ENCODE measurements at places on chromosomes 7 and 10. TPM values are rescaled to one million over a fixed set of nuclear protein-coding genes. Genes with fewer than 3 reads are reported as not detected.
A peak's percentile ranks its signal among the peaks of the same experiment; 100 is the strongest.

DNA sequence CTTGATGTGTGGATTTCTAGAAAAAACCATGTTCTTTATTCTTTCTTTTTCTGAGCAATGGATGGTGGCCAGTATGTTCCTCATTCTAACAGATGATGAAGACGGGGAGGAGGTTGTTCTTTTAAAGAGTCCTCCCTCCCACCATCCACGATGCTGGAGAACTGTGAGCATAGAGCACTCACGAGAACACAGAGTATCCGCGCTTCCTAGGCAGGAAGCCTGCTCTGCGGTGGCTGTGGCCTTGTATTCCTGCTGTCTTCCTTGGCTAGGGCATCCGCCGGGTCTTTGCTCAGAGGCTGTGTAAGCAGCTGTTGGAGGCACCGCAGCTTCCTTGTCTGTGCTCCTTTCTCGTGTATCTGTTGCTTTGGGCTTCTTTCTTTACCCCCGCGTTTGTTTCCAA lies 214.2 kb downstream of the CCDC3 start:
- peaks cover 10% of the 10 kb centered on the region for H3K36me3 ChIP-seq
- no peak overlapping the region for H3K4me3 ChIP-seq
- H3K27ac ChIP-seq = no peak overlapping the region
- H3K4me1 ChIP-seq = peaks cover 10% of the 10 kb centered on the region
- H3K27me3 ChIP-seq = no peaks in the 10 kb centered on the region
- DNase-seq = no peak

- DNase-seq = no peak
- H3K27me3 ChIP-seq = no peaks in the 10 kb centered on the region
- no peaks in the 10 kb centered on the region for H3K4me1 ChIP-seq
- H3K36me3 ChIP-seq = no peaks in the 10 kb centered on the region
- no peak overlapping the region for H3K4me3 ChIP-seq
- H3K27ac ChIP-seq = no peak overlapping the region
These were observed 378.8 kb downstream of the TYW1 start for GRCh38 chr7:67375427-67375826.

DNA sequence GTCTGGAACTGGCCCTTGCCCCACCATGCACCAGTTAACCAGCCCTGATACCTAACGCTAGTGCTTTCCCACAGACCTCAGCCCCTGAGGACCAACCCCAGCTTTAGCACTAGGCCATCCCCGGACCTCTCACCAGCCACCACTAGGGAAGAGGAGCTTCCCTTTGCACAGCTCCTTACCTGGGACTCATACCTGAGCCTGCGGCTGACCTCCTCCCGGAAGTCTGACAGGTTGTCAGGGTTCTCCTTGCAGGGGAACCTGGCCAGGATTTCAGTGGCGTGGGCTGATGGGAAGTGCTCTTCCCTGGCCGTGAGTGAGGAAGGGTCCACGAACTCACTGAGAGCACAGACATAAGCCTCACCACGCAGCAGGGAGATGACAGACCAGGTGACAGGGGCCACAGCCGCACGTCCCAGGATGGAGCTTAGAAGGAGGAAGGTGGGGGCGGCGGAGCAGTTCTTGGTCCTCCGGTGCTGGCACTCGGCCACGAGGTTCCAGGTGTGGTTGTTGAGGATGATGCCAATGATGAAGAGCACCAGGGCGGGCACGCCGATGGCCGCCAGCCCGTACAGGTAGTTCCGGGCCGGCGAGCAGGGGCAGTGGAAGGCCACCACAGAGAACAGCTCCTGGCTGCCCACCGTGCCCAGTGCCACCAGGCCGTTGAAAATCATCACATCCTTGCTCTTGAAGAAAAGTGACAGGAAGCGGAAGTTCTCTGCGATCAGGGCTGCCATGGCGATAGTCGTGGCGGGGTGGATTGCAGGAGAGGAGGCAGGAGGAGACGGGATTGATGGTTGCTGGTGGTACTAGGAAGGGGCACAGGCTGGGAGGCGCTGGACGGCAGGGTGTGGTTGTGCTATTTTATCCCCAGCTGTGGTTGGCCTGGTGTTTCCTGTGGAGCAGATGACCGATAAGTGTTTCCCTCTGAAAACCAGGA lies 2.7 kb downstream of the CALHM2 start:
- H3K27ac ChIP-seq = peak overlapping the region; percentile 88
- H3K4me3 ChIP-seq = peak overlapping the region; percentile 72
- no peak for DNase-seq
- H3K4me1 ChIP-seq = peaks cover 37% of the 10 kb centered on the region
- no peaks in the 10 kb centered on the region for H3K27me3 ChIP-seq
- H3K36me3 ChIP-seq = peaks cover 10% of the 10 kb centered on the region

- H3K27me3 ChIP-seq = no peaks in the 10 kb centered on the region
- H3K27ac ChIP-seq = no peak overlapping the region
- H3K36me3 ChIP-seq = no peaks in the 10 kb centered on the region
These were observed 75.5 kb upstream of the CREB5 start for GRCh38 chr7:28336806-28337205.

DNA sequence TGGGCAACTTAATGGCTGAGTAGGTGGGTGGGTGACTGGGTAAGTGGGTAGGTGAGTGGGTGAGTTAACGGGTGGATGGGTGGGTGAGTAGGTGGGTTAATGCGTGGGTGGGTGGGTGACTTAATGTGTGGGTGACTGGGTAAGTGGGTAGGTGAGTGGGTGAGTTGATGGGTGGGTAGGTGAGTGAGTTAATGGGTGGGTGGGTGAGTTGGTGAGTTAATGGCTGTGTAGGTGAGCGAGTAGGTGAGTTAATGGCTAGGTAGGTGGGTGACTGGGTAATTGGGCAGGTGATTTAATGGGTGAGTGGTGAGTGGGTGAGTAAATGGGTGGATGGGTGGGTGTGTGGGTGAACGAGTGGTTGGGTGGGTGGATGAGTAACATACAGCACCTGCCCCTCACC lies 243.0 kb upstream of the MGMT start:
- no peaks in the 10 kb centered on the region for H3K4me1 ChIP-seq
- H3K27me3 ChIP-seq = no peaks in the 10 kb centered on the region
- no peak overlapping the region for H3K4me3 ChIP-seq
- no peak for DNase-seq
- H3K36me3 ChIP-seq = no peaks in the 10 kb centered on the region
- no peak overlapping the region for H3K27ac ChIP-seq

DNA sequence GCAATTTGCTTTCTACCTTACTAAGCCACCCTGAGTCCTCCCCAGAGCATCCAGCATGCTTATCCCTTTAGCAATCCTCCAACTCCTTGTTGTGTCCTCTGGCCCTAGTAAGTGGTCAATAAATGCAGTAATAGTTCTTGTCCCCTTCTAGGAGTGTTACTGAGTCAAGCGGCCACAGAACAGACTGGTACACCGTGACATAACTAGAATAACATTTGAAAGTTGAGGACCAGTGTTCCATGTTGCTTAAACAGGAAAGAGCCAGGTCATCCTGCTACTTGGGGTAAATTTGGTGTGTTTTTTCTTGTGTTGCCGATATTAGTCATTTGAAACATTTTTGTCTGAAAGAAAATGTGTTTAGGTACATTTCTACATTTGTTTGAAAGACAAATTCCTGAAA lies 4.8 kb upstream of the CDK6 start:
- H3K4me1 ChIP-seq = no peaks in the 10 kb centered on the region
- H3K4me3 ChIP-seq = no peak overlapping the region
- H3K36me3 ChIP-seq = no peaks in the 10 kb centered on the region
- H3K27me3 ChIP-seq = no peaks in the 10 kb centered on the region

- H3K27ac ChIP-seq = no peak overlapping the region
- no peaks in the 10 kb centered on the region for H3K4me1 ChIP-seq
- no peak for DNase-seq
- H3K36me3 ChIP-seq = no peaks in the 10 kb centered on the region
These were observed 28.0 kb downstream of the SNX10 start for GRCh38 chr7:26319636-26320035.

GRCh38 chr7:98982686-98983085 lies 104.4 kb downstream of the TRRAP start:
- no peak overlapping the region for H3K4me3 ChIP-seq
- no peaks in the 10 kb centered on the region for H3K4me1 ChIP-seq
- no peak for DNase-seq

Gene TFEC
- total RNA-seq = 4.4 TPM

Gene FIS1
- total RNA-seq = 237 TPM

Gene ANLN
- total RNA-seq = 4.6 TPM

Gene CYP26A1
- total RNA-seq = not detected

Gene INPP5F
- 22.2 TPM for total RNA-seq
